ENCODE measurements at places on chromosomes 1 and 21. TPM values are rescaled to one million over a fixed set of nuclear protein-coding genes. Genes with fewer than 3 reads are reported as not detected.

FOXJ3 gene
- 44.9 TPM for total RNA-seq

LCE3E gene
- total RNA-seq = not detected

ATP1A4 gene
- not detected for total RNA-seq

TIMM17A gene
- 42.5 TPM for total RNA-seq

CNST gene
- total RNA-seq = 39.3 TPM

PADI4 gene
- not detected for total RNA-seq

CGN gene
- 0.43 TPM for total RNA-seq

HHIPL2 gene
- total RNA-seq = 0.10 TPM

LRRN2 gene
- 0.25 TPM for total RNA-seq

LCA5L gene
- not detected for total RNA-seq

ARHGAP30 gene
- total RNA-seq = 331 TPM

WDR77 gene
- 26.3 TPM for total RNA-seq

TOR1AIP1 gene
- total RNA-seq = 88.5 TPM

SORT1 gene
- 3.2 TPM for total RNA-seq

SAMSN1 gene
- total RNA-seq = 91.0 TPM
